ENCODE measurements at places on chromosomes 1 and 21. TPM values are rescaled to one million over a fixed set of nuclear protein-coding genes. Genes with fewer than 3 reads are reported as not detected.
A peak's percentile ranks its signal among the peaks of the same experiment; 100 is the strongest.

DNA sequence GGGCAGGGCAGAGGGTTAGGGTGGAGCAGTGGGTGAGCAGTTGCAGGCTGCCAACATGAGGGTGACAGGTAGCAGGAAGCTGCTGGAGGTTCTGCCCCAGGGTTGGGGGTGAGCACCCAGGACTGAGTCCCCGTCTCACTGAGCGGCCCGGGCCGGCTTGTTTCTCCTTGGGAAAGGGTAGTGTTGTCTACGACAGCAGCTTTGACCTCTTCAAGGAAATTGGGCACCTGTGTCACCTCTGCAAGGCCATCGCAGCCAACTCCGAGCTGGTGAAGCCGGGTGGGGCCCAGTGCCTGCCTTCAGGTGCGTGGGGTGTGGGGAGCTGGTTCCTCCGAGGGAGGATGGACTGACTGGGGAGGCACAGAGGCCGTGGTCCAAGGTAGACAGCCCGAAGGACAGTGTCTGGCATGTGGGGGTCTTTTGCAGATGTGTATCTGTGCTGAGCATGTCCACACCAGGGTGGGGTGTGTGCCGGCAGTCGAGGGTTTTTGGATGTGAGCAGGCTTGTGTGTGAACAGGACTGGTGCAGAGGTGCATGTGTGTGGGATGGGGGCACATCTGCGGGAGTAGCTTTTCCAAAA, 51.9 kb downstream of the DISP3 start:
- DNase-seq, result no peak
- no peaks in the 10 kb centered on the region for H3K36me3 ChIP-seq
- H3K27me3 ChIP-seq, result no peaks in the 10 kb centered on the region
- H3K4me3 ChIP-seq, result no peak overlapping the region

Gene ACTN2
- 0.46 TPM for total RNA-seq

GRCh38 chr1:57329937-57330336, 93.9 kb downstream of the DAB1 start:
- no peaks in the 10 kb centered on the region for H3K36me3 ChIP-seq
- H3K27me3 ChIP-seq, result no peaks in the 10 kb centered on the region
- no peak for DNase-seq
- no peak overlapping the region for H3K27ac ChIP-seq

- no peak overlapping the region for H3K4me3 ChIP-seq
- peaks cover 1% of the 10 kb centered on the region for H3K4me1 ChIP-seq
- H3K27ac ChIP-seq, result no peak overlapping the region
- H3K36me3 ChIP-seq, result no peaks in the 10 kb centered on the region
Measured at GRCh38 chr1:171913385-171913784, 72.1 kb downstream of the DNM3 start.

DNA sequence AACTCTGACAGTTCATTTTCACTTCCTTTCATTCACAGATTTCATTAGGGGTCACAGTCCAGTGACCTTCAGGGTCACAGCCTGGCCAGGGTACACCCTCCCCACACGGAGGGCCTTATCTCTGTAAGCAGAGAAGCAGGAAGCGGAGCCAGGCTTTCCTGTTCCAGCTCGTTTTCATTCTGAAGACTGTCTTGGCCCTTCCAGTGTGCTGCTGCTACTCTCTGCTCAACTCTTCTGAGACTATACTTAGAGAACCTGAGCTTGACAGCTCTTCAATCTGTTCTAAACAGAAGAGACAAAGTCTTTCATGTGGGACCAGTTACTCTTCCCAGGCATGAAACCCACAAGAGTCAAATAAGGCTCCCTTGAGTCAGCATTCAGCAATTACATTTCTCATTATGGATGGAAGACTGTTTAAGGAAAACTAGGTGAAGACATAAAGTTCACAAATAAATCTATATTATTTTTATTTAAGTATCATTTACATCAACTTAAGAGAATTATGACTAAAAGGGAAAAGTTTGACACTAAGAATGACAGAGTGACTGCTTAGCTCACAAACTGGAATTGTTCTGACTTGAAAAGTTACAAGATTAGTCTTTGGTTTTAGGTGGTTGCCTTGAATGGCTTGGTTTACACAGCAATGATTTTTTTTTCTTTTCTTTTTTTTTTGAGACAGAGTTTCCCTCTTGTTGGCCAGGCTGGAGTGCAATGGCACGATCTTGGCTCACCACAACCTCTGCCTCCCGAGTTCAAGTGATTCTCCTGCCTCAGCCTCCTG, 4.8 kb upstream of the TDRD10 start:
- H3K27me3 ChIP-seq, result peaks cover 18% of the 10 kb centered on the region
- peak; percentile 30 for DNase-seq
- H3K36me3 ChIP-seq, result no peaks in the 10 kb centered on the region
- H3K4me1 ChIP-seq, result peaks cover 50% of the 10 kb centered on the region
- peak overlapping the region; percentile 84 for H3K27ac ChIP-seq
- H3K4me3 ChIP-seq, result no peak overlapping the region

DNA sequence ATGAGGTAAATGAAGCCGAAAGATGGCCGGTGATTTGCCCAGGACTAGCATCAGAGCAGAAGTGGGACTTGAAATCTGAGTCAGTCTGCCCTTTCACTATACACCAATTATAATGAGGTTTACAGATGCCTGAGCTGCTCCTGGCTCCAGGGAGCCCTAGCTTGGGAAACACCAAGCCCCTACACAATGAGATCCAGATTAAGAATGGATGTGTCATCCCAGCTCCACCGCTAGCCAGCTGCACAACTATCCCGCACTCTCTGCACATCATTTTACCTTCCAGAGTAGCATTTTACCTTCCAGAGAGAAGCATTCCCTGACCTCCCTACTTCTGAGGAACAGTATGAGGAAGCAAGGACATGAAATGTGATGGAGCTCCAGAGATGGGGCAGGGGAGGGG, 27.0 kb downstream of the SERTAD4 start:
- H3K27me3 ChIP-seq, result peaks cover 16% of the 10 kb centered on the region
- no peak overlapping the region for H3K27ac ChIP-seq
- no peak for DNase-seq
- no peak overlapping the region for H3K4me3 ChIP-seq
- no peaks in the 10 kb centered on the region for H3K36me3 ChIP-seq

Gene SELENBP1
- total RNA-seq, result not detected

- H3K27me3 ChIP-seq, result peaks cover 9% of the 10 kb centered on the region
- H3K36me3 ChIP-seq, result no peaks in the 10 kb centered on the region
- no peaks in the 10 kb centered on the region for H3K4me1 ChIP-seq
- no peak overlapping the region for H3K4me3 ChIP-seq
- DNase-seq, result no peak
Measured at GRCh38 chr1:14511166-14511680, 87.3 kb upstream of the KAZN start.

DNA sequence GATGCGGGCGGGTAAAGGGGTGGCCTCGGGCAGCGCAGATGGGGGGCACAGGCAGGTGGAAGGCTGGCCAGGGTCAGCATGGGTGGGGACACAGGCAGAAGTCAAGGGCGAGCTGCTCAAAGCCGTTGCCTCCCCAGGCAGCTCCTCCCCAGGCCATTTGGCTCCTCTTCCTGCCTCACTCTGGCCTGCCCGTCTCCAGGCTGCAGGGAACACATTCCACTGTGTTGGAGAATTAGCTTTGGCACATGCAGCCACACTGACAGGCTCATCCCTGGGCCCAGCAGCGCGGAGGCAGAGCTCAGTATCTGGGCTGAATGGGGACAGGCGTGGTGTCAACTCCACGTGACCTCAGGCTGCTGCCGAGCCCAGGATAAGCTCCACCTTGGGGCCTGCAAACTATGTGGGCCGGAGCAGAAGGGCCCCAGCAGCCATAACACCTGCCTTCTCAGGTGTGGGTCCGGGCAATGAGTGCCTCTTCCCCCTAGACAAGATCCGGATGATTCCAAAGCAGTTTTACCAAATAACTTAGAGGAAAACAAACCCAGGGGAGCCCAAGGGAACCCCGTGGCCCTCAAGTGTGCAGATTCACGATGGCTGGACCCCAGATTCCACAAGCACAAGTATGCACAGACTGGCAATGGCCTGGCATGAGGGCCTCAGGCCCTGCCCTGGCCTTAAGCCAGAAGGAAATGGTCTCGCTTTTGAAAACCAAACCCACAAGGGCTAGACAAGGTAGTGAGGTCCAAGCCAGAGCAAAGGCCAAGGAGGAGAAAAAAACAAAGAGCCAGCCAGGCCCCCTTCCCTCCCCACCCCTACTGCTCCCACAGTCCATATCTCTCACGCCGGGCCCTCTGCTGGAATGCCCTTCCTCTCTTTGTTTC, 40.2 kb downstream of the HSPG2 start:
- H3K4me1 ChIP-seq, result no peaks in the 10 kb centered on the region
- no peak overlapping the region for H3K4me3 ChIP-seq
- no peaks in the 10 kb centered on the region for H3K27me3 ChIP-seq
- no peak for DNase-seq

Gene TSACC
- 0.25 TPM for total RNA-seq

Measured in activated CD4-positive, alpha-beta T cell treated with anti-CD3 and anti-CD28 coated beads for 36 hours (primary cell).